ENCODE measurements at places on chromosomes 7 and 10.

DNA sequence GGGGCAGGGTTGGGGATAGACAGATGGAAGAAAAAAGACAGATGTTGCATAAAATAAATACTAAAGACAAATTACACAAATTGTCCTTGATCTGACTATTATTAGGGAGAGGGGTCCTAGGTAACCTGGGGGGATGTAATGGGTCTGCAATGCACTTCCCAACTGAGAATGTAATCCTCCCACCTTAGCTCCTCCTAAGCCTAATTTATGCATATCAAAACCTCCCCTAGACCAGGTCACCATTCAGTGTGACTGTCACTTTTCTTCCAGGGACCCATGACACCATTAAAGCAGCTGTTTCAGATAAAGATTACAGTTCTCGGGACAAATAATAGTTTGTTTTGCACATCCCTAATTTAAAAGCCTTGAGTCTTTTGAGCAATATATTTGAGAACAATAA lies 133.9 kb upstream of the FEZF1 start:
- DNase-seq, result no peak

DNA sequence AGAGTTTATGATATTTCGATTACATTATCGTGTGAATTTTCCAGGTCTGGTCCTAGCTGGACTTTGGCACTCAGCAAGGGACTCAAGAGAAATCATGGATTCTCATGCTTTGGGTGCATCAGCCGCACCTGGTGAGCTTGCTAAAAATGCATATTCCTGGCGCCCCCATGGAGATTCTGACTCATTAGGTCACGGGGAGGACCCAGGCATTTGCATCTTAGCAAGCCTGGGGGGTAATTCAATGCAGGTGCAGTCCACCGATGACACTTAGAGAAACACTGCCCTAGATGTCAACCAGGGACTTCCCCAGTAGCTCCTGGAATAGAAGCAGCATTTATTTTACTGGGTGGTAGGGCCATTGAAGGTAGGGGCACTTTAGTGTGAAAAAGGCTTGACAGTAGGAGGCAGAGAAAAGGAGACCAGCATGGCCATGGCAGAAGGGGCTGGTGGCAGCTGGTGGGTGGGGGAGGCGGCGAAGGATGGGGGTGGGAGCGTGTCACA lies 29.9 kb upstream of the PDCD4 start:
- DNase-seq, result no peak

- no peak for DNase-seq
Measured at GRCh38 chr10:120019568-120019967, 127.0 kb downstream of the SEC23IP start.

- DNase-seq, result no peak
Measured at GRCh38 chr10:125029584-125030242, 87.8 kb downstream of the ZRANB1 start.

- no peak for DNase-seq
Measured at GRCh38 chr10:7314170-7314569, 96.7 kb downstream of the SFMBT2 start.

GRCh38 chr10:5628451-5629302 lies 37.7 kb downstream of the ASB13 start:
- no peak for DNase-seq
